Motor neuron (in vitro differentiated cells): ENCODE measurements at places on chromosomes 5 and 9. TPM values are rescaled to one million over a fixed set of nuclear protein-coding genes. Genes with fewer than 3 reads are reported as not detected.

Gene ENTPD8
- total RNA-seq, result 0.19 and 0.29 TPM in 2 replicates

Gene PCSK1
- total RNA-seq, result 0.43 and 0.61 TPM in 2 replicates

Gene FER
- 10.9 and 11.5 TPM in 2 replicates for total RNA-seq

Gene ITGA1
- 0.83 and 1.0 TPM in 2 replicates for total RNA-seq

Gene HCN1
- 0.76 and 0.97 TPM in 2 replicates for total RNA-seq

Gene HK3
- total RNA-seq, result not detected in 2 replicates

Gene FBN2
- 16.5 and 21.0 TPM in 2 replicates for total RNA-seq

Gene PDLIM4
- 29.8 and 33.0 TPM in 2 replicates for total RNA-seq

Gene QRFP
- 0.38 and 0.63 TPM in 2 replicates for total RNA-seq

Gene ARID3C
- not detected in 2 replicates for total RNA-seq

Gene LHX6
- total RNA-seq, result 1.7 and 3.1 TPM in 2 replicates

Gene LCNL1
- total RNA-seq, result 0.16 and 0.27 TPM in 2 replicates

Gene LCN1
- total RNA-seq, result not detected in 2 replicates

Gene SPINK5
- total RNA-seq, result 0.23 and 0.25 TPM in 2 replicates

Gene ALDOB
- total RNA-seq, result 0.50 and 0.59 TPM in 2 replicates

Gene CCL21
- total RNA-seq, result 0.83 and 1.3 TPM in 2 replicates

Gene REEP2
- 59.9 and 63.8 TPM in 2 replicates for total RNA-seq

Gene SPATA31D4
- total RNA-seq, result not detected in 2 replicates

Gene SPINK6
- total RNA-seq, result not detected in 2 replicates

Gene PCDHGB4
- total RNA-seq, result 1.3 and 2.2 TPM in 2 replicates

Gene LCN15
- total RNA-seq, result 0.22 TPM in 1 of 2 replicates, not detected in the other

Gene IFNB1
- 0.16 TPM in 1 of 2 replicates, not detected in the other for total RNA-seq

Gene GABRA6
- not detected in 2 replicates for total RNA-seq

Gene EQTN
- 0.18 and 0.41 TPM in 2 replicates for total RNA-seq

Gene TRIM36
- total RNA-seq, result 57.4 and 57.7 TPM in 2 replicates

Gene OLFML2A
- total RNA-seq, result 0.10 and 0.23 TPM in 2 replicates

Gene TEX48
- total RNA-seq, result not detected in 2 replicates

Gene MEIKIN
- total RNA-seq, result not detected in 2 replicates

Gene FOXD4L3
- total RNA-seq, result 0.30 and 0.52 TPM in 2 replicates

Gene SCGB3A2
- total RNA-seq, result not detected in 2 replicates

Gene SPATA31A5
- total RNA-seq, result 0.19 TPM in 1 of 2 replicates, not detected in the other

Gene IL13
- 0.22 TPM in 1 of 2 replicates, not detected in the other for total RNA-seq

Gene OGN
- total RNA-seq, result 0.68 and 0.81 TPM in 2 replicates

Gene IFNK
- total RNA-seq, result 0.78 and 2.6 TPM in 2 replicates

Gene LVRN
- 0.62 TPM in 1 of 2 replicates, not detected in the other for total RNA-seq

Gene CER1
- 0.31 TPM in 1 of 2 replicates, not detected in the other for total RNA-seq

Gene SLCO4C1
- 0.14 and 0.16 TPM in 2 replicates for total RNA-seq

Gene MXD3
- 2.4 and 3.0 TPM in 2 replicates for total RNA-seq

Gene KIF12
- total RNA-seq, result 1.4 and 1.9 TPM in 2 replicates

Gene P4HA2
- 2.8 and 5.1 TPM in 2 replicates for total RNA-seq

Gene IER5L
- 2.5 and 3.5 TPM in 2 replicates for total RNA-seq

Gene CTNND2
- 12.4 and 17.4 TPM in 2 replicates for total RNA-seq

Gene AMACR
- total RNA-seq, result 4.2 and 5.7 TPM in 2 replicates

Gene FIBCD1
- 0.23 and 0.50 TPM in 2 replicates for total RNA-seq

Gene NREP
- total RNA-seq, result 684 and 690 TPM in 2 replicates

Gene RNF183
- total RNA-seq, result 0.16 and 0.20 TPM in 2 replicates

Gene SLC34A1
- 0.13 and 0.14 TPM in 2 replicates for total RNA-seq

Gene BICD2
- total RNA-seq, result 23.7 and 27.4 TPM in 2 replicates

Gene IL3
- total RNA-seq, result not detected in 2 replicates

Gene F2RL1
- 11.9 and 17.4 TPM in 2 replicates for total RNA-seq

Gene C9orf50
- 0.19 and 0.57 TPM in 2 replicates for total RNA-seq

Gene PPP3R2
- 0.06 TPM in 1 of 2 replicates, not detected in the other for total RNA-seq

Gene ESM1
- total RNA-seq, result 1.3 TPM in 1 of 2 replicates, not detected in the other
